ENCODE measurements at places on chromosomes 7 and 10.

DNA sequence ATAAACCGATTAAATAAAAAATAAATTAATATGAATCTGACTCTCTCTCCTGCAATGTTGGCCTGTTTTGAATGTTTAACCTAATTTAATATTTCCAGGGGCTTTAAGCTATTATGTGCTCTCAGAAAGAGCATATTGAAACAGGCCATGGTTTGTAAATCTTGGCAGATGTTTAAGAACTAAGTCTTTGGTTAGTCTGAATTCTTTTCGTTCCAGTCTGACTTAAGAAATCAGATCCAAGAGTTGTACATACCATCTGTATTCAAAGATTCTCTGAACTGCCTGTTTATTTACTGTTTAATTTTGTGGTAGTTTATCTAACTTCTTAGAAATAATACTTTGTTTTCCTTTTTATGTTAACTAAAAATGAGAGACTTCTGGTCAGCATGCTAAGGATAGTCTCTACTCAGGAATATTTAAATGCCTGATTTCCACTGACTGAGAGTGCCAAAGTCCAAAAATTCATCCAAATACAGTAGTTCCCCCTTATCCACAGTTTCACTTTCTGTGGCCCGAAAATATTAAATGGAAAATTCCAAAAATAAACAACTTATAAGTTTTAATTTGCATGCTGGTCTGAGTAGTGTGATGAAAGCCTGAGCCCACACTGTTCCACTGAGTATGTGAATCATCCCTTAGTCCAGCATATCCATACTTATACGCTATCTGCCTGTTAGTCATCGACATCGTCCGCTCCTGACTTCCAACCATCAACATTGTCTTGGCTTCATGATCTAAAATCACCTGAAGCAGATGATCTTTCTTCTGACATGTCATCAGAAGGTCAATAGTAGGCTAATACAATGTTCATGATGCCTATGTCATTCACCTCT, 238.1 kb upstream of the CSTF2T start:
- DNase-seq = no peak

- no peak for DNase-seq
These were observed 126.4 kb upstream of the FZD1 start for GRCh38 chr7:91137788-91138368.

- DNase-seq = no peak
These were observed 213.4 kb downstream of the PPP1R3A start for GRCh38 chr7:113705439-113705838.

- no peak for DNase-seq
These were observed 7.7 kb downstream of the TMEM168 start for GRCh38 chr7:112782498-112782897.

DNA sequence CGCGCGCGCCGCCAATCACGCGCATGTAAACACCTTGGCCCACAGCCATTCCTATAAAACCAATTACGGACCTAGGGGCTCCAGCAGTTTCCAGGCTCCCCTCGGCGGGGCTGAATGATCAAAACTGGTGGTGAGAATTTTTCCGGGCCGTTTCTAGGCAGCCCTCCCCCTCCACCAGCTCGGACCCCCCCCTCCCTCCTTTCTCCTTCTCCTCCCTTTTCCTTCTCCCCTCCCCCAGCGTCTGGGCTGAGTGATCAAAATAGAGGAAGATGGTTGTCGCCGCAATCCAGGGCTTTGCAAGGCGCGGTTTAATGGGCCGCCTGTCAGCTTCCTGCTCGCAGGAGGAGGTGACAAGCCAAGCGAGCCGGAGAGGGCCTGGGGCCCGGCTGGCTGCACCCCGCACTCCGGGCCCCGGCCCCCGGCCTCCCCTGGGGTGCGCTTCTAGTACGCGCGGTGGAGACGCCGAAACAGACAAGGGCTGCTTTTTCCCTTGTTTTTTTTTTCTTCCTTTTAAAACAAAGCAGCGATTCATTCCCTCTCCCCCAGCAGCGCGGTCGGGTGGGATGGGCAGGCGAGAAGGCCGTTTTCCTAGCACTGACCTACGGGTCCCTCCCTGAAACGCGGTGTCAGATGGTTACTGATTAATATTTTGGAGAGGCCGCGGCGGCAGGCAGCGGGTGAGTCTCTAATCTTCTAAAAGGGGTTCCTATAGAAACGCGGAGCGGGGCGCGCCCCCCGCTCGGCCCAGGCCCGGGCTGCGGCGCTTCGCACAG, 528 bp upstream of the TNRC18 start:
- DNase-seq = peak; percentile 68

DNA sequence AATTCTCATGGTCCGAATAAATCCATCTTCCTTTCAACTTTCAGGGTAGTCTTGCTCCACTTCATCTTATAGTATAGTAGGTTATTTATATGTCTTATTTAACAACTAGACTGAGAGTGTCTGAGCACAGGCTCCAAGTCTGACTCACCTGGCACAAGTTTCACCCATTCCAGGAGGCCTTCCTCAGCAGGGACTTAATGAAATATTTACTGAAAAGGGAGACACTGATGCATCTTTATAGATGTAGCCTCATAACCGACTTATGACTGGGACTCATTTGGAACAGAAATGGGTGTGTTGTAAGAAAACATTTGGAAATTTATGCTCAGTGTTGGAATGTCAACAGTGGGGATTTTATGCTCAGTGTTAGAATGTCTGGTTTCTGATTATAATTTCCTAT, 59.9 kb downstream of the CH25H start:
- no peak for DNase-seq

GRCh38 chr10:36129051-36129450, 487.0 kb upstream of the FZD8 start:
- no peak for DNase-seq

DNA sequence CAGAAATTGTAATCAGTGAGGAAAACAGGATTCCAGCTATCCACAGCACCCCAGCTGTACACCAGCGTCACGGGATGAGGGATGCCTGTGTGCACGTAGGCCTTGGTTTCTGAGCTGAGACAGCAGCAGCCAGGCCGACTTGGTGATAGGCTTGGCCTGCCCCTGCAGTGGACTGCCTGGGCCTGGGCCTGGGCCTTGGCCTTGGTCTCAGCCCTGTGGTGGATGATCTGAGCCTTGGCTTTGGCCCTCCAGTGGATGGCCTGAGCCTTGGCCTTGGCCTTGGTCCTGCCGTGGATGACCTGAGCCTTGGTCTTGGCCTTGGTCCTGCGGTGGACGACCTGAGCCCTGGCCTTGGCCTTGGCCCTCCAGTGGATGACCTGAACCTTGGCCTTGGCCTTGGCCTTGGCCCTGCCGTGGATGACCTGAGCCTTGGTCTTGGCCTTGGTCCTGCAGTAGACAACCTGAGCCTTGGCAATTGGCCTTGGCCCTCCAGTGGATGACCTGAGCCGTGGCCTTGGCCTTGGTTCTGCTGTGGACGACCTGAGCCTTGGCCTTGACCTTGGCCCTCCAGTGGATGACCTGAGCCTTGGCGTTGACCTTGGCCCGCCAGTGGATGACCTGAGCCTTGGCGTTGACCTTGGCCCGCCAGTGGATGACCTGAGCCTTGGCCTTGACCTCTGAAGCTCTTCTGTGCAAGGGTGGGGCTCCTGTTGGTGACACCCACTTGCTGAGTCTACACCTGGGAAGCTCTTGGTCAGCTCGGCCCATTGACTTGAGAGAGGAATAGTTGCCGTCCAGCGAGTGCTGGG, 93.8 kb downstream of the CUX1 start:
- no peak for DNase-seq

GRCh38 chr10:1170867-1171180, 114.6 kb downstream of the WDR37 start:
- no peak for DNase-seq

DNA sequence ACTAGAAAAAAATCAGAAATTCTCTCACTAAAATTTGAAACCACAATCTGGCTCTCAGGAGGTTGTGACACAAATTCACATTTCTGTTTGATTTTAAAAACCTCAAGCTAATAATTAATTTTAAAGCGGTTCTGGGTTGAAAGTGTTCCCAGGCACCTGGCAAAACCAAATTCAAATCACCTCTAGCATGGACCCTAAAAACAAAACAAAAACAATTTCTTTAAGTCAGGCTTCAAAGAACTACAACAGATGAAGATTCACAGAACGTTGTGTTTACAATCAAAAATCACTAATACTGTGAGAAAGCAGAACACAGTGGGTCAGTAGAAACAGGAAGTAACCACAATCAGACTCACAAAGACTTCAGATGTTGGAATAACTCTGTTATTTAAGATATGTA, 7.2 kb upstream of the RELN start:
- no peak for DNase-seq

DNA sequence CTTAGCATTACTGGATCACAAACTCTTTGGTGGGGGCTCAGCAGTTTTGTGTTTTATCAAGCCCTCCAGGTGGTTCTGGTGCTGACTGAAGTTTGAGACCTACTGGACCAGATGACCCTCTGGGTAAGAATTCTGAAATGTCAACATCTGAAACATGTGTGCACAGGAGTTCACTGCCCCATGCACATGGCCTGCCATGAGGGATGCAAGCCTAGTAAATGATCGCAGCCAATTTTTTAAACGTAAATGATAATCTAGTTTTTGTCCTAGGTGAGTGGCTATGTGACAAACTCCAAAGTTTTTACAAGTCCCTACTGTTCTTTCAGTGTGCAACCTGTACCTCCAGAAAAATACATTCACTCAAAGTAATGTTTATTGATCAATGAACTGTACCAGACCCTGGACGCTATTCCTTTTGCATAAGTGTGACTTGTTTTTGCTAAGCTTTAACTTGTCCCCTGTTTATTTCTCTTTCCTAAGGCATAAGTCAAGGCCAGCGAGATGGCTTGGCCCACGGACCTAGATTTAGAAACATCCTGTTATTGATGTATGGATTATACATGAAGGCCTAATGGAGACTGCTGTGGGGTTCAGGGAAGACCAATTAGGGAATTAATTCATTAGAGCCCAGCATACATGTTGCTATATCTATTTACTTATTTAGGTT, 531.1 kb downstream of the LRMDA start:
- no peak for DNase-seq

DNA sequence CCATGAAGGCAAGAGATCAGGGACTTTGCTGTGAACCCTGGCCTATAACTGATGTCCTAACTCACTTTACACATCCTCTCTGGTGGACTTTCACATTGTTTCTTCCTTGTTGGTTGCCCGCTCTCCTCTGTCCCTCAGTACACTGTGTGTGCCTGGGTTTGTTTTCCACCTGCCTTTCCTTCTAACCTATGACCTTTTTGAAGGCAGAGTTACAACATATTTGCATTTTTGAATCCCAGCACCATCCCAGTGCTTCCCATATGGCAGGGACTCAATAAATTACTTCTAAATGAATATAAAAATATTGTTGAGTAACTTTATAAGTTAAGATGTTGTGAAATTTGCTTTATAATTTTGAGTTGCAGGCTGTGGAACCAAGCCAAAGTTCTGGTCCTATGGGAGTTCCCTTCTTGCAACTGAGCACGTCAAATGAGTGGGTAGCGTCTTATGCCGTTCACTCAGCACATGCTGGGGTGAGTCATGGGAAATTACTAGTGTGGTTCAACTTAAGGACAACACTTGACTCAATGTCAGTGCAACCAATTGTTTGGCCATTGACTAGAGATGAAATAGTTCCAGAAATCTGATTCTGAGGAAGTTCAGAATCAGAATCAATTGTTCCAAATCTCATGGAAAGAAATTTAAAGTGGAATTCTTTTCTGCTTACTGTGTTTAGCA, 250.9 kb downstream of the TWIST1 start:
- no peak for DNase-seq

- DNase-seq = no peak
These were observed 24.8 kb upstream of the MKI67 start for GRCh38 chr10:128151031-128151430.

DNA sequence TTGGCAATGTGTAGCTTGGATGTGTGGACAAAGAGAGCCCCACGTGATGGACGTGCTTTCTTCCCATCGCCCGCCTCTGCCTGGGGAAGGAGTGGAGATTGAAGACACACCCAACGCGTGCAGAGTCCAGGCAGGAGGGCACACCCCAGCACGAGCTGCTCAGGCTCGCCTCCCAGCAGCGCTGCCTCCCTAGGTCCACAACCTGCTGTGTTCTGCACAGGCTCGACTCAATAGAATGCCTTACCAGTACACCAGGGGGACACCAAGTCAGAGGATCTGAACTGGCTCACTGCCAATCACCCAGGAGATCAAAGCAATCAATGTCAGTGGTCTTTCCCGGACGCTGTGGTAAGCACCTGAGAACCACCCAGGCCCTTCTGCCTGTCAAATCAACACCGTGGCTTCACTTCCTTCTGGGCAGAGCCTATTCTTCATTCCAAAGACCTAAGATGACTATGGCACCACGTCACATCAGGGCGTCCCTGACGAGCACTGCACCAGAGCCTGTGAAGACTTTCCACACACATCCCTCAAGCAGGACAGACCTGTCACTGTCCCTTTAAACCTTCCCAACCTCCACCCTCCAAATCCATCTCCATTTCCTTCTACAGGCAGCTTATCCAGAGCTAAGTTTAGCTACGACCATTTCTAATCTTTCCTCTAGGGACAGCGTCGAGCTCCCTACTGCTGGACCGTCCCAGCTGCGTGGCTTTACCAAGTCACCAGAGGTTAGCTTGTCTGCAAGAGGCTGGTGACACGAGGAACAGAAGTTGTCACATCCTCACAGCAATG, 72.3 kb downstream of the AMZ1 start:
- DNase-seq = no peak

All from stimulated activated effector memory CD8-positive, alpha-beta T cell treated with anti-CD3 and anti-CD28 coated beads, Interleukin-12 subunit alpha, Interleukin-12 subunit beta, amount 100 ng/mL, for 72 hours (primary cell).